ENCODE measurements at places on chromosomes 5 and 9.

- DNase-seq = peak; percentile 79
Observed at GRCh38 chr9:129726322-129727160, 26.3 kb downstream of the PTGES start.

DNA sequence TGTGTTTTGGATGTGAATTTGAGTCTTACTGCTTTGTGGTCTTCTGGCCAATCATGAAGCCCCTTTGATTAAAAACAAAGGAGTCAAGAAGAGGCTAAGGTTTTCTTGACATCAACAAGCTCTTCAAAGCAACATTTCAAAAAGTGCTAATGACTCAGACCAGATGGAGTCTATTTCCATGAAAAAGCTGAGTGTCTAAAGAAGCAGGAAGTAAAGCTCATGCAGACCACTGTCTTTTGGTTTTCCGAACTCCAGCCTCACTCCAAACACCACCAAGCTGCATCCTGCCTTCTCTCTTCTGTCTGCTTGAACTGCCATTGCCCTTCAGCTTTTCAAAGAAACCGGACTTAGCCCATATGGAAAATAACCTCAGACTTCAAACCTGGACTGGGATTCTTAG, 115.2 kb downstream of the PRDM6 start:
- no peak for DNase-seq

- DNase-seq = no peak
Observed at GRCh38 chr9:7909537-7909936, 110.0 kb upstream of the DMAC1 start.

DNA sequence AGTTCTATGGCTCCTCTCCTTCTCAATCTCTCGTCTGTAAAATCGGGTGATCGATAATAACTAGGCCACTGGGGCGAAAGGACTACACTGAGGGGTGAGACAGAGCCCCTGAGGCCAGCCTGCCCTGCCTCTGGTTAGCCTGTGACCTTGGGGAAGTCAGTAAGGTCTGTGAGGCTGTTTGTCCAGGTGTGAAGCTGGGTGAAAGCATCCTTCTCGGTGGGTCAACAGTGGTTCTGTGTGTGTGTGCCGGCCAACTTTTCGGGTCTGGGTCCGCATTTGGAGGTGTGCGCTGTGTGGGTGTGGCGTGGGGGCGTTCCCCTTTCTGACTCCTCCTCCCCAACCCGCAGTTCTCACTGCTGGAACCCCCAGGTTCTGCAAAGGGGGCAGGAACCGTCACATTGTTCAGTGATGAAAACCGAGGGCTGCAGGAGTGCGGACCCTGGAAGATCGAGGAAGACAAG, 5.0 kb upstream of the RNF44 start:
- DNase-seq = no peak

- DNase-seq = no peak
Observed at GRCh38 chr9:128787659-128788058, 606 bp downstream of the TBC1D13 start.

- no peak for DNase-seq
Observed at GRCh38 chr9:2120926-2121689, 106.0 kb downstream of the SMARCA2 start.

DNA sequence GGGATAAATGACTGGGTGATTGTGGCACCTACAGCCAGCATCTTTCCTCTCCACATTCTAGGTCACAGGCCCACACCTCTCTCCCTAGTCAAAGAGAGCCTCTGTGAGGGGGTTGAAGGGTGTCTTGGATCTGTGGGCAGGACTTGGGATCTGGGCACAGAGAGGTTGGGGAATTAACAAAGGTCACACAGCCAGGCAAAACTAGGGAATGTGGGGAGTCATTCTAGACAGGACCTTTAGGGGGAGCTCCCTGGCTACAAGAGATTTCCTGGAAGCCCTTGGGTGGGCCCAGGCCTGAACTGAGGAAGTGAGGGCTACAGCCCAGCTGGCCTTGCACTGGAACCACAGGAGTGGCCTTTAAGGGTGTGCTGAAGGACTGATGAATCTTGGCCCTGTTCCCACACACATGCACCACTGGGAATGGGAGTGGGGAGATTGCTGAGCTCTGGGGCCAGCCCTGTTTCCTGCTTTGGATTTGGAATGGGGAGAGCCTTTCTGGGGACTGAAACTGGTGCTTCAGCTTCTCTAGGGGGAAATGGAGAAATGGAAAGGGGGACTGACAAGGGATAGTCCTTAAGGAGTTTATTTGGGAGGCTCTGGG, 12.4 kb upstream of the CXXC5 start:
- peak; percentile 42 for DNase-seq

Measured in endothelial cell (in vitro differentiated cells).